HS-27A (cell line): ENCODE measurements at places on chromosomes 11 and 22.

DNA sequence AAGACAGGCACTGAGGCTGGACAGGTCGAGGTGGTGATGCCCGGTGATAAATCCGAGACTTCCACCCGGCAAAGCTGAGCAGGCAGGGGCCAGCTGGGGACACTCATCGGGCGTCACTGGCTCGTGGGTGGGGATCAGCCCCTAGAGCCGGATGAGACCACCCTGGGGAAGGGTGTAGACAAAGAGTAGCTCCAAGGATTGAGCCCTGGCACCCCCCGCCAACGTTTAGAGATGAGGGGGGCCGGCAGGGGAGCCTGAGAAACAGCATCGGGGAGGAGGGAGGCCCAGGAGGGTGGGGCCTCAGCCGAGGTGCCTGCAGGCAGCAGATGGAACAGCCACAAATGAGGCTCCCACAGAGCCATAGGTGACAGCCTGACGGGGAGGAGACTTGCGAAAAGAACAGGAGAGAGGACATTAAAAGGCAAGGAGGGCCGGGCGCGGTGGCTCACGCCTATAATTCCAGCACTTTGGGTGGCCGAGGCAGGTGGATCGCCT lies 27.4 kb upstream of the CBX7 start:
- DNase-seq: no peak

DNA sequence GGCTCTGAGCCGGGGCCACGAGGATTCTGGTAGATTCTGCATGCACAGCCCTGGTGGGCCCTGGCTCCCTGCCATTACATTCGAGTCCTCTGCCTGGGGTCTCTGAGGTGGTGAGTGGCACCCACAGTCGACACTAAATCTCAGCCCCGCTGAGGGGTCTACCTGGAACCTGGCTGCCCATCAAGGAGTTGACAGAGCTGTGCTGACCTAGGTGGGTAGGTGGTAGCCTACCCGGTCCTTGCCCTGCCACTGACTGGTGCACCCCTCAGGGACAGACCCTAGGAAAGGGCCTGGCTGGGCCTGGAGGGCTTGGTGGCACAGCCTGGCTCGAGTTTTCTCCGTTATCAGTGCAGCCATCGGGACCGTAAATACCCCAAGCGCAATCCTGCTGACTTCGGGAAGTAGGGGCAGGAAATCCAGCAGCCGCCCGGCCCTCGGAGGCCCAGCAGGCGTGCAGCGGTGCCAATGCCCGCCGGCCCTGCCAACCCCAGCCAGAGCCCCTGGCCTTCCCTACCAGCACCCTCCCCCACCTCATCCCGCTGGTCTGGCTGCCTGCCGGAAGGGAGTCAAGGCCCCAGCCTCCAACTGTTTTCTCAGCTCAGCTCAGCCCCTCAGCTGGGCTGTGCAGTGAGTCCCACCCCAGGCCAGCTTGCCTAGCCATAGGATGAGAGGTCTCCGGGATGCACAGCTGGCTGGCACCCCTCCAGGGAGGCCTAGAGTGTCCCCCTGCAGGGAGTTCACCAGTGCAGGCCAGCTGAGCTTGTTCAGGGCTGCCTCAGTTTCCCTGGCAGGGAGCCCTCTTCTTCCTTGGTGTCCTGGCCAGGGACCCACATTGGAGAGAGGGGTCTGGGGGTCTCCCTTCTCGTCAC lies 80.4 kb upstream of the KCNQ1OT1 start:
- no peak for DNase-seq

DNA sequence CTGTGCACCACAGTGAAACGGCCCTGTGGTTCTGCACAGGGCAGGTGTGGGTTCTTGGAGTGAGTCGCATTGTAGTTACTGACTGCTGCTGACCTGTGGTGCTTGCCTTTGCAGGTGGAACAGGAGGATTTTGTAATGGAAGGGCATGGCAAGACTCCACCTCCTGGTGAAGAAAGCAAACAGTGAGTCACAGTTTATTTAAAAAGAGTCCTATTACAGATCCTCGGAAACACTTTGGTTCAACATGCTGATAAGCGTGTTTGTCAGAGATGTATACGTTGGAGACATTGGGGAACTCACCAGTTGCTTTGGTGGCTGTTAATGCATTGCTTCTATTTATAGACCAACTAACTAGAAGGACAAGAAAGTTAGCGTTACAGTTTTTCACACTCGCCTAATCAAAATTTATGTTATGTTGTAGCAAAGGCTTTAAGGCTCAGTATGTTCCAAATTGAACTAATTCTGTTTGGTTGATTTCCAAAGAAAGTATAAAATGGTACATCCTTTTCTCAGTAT lies 21.7 kb upstream of the TNRC6B start:
- DNase-seq: no peak

DNA sequence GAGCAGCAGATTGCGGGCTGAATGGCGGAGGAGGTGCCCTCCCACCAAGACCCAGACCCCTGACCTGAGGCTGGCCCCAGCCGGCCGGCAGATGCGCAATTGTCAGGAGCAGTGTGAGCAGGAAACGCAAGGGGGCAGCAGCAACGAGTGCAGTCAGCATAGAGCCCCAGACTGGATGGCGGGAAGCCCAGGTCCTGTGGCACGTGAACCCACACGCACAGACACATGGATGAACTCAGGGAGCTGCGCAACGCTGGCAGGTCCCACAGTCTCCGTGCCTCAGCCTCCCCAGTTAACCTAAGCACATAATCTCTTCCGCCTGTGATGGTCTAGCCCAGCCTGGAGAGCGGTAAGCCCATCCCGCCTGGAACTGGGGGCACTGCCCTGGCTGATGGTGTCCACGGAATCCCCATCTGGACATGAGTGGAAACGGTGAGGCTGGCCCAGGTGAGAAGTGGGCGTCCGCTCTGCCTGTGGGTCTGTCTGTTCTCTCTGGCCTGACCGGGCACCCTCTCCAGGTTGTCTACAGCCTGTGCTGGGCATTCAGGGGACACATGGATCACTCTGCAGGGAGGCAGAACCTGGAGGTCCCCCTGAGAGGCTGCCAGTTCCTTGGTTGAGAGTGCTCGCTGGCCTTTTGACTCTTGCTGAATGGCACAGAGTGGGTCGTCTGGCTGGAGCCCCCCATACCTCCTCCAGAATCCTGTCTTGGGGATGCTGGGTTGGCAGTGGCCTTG lies 626 bp upstream of the TBX10 start:
- no peak for DNase-seq

GRCh38 chr22:22881116-22882000 lies 6.3 kb upstream of the IGLL5 start:
- DNase-seq: no peak

DNA sequence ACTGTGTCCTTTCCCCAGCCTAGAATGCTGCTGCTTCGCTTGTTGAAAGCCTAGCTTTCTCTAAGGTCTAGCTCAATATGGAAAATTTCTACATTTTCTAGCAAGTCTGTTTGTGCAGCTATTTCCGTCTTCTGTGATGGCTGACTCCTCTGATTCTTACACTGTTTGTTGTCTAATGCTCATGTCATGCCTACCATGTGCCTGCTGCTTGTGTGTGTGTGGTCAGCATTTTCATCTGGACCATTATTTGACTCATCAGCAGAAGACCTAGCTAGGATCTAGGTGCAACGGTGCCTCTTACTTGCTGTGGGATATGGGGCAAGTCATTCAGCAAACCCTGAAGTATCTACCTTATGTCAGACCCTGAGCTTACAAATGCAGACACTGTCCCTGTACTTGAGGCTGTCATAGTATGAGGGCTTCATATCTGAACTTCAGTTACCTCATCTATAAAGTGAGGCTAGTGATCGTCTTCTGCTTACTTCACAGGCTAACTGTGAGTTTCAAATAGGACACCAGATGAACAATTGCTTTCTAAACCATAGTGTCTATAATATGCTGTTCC lies 86.5 kb upstream of the MYO18B start:
- DNase-seq: no peak

DNA sequence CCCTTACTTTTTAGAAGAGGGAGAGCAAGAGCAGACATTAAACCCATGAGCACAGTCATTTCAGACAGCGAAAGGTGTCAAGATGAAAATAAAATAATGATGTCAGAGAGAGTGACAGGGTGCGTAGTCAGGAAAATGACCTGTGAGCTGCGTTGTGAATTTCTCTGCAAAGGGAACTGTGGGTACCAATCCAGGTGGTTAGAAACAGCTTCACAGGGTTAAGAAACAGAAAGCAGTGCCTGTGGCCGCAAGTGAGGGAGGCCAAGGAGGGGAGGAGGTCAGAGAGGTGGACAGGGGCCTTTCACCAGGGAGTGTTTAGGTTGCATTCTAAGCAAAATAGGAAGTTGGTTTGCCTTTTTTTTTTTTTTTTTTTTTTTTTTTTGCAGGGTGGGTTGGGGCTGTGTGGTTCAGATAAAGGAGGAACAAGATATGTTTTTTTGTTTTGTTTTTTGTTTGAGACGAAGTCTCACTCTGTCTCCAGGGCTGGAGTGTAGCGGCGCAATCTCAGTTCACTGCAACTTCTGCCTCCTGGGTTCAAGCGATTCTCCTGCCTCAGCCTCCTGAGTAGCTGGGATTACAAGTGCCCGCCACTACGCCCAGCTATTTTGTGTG lies 7.9 kb downstream of the TIGD3 start:
- no peak for DNase-seq

GRCh38 chr11:31651822-31652221 lies 142.3 kb downstream of the ELP4 start:
- no peak for DNase-seq

DNA sequence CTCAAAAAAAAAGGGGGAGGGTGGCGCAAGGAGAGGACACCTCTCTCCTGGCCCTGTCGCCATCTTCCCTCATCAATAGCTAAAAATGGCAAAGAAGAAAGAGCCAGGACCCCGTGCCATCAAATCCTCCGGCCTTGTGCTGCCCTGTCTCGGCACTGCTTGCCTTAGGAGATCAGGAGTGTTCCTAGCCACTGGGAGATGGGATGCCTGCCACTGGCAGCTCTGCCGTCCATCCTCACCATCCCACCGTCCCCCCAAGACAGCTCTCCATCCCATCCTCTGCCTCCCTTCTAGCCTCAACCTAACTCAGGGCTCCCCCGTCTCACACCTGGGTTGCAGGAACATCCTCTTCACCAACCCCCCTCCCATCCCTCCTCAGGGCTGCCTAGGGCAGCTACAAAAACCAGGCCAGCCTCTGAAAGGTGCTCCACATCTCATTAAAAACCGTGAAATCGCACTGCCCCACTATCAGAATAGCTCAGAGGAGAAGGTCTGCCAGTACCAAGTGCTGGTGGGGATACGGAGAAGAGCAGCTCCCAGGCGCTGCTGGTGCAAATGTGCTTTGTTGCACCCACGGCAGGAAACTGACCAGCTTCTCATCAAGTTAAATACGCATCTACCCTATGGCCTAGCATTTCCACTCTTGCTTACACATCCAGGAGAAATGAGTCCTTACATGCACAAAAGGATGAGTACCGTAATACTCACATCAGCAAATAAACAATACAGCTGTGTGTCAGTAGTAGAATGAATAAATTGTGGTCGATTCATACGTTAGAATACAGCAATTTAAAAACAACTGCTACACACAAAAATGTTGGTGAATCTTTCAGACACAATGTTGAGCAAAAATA lies 31.7 kb upstream of the GCAT start:
- DNase-seq: no peak

DNA sequence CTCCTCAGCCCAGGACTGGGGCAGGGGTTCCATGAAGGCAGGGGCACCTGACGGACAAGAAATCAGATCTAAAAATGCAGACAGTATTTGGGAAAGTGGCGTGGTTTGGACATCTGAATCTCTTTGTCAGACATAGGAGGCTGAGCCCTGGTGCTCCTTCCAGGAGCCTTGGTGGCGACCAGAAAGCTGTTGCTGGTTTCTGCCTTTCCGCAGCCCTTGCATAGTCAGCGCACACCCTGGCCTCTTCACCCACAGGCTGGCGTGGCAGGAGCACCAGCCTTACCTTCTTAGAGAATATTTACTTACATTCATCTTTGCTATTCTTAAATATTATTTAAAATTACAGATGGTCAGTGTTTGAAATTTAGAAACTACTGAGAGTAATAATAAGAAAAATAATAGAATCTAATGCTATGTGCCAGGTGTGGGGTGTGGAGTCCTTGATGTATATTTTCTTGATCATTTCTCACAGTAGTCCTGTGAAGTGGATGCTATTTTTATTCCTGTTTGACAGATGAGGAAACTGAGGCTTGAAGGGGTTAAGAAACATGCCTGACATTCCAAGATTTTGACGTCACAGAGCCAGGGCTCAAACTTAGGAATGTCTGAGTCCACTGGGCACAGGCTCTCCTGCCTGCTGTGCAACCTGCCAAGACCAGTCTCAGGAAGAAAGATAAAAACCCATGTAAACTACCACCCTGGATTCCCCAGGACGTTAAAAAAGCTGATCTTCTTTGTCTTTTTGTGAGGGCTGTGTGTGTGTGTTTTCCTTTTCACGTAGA lies 51.6 kb downstream of the TBC1D22A start:
- no peak for DNase-seq

- DNase-seq: no peak
These were observed 534 bp downstream of the WNT7B start for GRCh38 chr22:45976254-45977002.

DNA sequence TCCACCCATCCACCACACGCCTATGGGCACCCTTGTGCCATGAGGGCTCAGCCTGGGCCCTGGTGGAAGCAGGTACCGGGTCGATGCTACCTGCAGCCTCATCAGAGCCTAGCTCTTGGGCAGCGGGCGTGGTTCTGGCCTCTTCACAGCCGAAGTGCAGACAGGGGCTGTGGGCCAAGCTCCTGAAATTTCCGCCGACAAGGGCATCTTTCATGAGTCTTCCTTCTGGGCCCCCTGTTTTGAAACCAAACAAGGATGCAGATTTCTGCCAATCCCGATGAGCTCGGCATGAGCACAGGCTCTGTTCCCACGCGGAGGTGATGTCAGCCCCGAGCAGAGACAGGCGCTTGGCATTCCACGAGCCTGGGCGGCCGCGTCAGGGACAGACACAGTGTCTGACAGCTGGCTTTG lies 22.6 kb upstream of the MGAT3 start:
- no peak for DNase-seq

DNA sequence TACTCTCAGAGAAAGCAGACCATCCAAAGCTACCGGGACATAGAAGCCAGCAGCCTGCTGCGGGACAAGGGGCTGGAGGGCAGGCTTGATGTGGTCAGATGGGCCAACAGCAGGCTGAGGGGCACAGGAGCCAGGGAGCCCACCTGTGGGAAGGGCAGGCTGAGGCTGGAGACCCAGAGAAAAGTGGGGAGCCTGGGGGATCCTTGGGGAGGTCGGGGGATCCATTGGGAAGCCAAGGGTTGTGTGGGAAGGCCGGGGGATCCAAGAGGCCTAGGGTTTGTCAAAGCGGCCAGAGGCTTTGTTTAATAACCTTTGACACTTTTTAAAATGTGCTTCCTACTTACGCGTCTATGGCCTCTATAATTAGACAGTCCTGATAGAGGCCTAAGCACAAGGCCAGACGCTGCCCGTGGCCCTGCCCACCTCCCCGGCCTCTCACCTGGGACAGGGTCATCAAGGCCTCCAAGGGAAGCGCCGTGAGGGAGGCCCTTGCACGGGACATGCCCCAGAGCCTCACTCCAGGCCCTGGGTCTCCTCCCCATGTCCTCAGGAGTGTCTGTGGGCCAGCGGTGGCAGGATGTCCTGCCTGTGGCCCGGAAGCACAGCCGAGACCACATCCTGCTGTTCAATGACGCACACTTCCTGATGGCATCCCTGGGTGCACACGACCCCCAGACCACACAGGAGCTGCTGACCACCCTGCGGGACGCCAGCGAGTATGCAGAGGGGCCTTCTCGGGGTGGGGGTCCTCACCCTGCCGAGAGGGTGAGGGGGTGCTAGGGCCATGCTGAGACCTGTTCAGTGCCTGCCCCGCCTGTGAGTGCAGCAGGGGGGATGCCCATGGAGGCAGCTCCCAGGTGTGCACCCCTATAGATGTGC lies 8.6 kb upstream of the GTSE1 start:
- DNase-seq: no peak
